Mucosa of gallbladder (tissue), 1 donor: ENCODE measurements at places on chromosomes 1 and 21.

DNA sequence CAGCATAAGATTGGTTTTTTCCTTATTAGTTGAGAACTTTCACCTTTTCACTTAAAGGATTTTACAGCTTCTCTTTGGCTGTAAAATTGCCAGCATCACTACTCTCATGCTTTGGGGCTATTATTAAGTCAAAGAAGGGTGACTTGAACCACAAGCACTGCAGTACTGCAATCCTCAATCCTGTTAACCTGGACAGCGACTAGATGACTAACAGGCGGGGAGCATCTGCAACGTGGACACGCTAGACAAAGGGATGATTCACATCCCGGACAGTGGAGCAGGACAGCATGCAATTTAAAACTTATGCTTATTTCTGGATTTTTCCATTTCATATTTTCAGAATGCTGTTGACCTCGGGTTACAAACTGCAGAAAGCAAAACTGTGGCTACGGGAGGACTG lies 8.1 kb downstream of the ARV1 start:
- no peak for DNase-seq

- DNase-seq = no peak
These were observed 42.3 kb upstream of the SLC6A9 start for GRCh38 chr1:44073528-44073927.

DNA sequence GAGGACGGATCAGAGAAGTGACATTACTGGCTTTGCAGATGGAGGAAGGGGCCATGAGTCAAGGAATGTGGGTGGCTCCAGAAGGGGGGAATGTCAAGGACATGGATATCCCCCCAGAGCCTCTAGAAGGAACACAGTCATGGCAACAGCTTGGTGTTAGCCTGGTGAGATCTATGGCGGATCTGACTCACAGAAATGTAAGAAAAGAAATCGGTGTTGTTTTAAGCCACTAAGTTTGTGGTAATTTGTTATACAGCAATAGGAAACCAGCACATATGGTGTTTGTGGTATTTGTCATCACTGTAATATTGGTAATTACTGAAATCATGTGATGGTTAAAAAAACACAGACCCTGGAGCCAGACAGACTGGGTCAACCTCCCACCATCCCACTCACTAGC lies 236.2 kb downstream of the SETD4 start:
- DNase-seq = no peak

DNA sequence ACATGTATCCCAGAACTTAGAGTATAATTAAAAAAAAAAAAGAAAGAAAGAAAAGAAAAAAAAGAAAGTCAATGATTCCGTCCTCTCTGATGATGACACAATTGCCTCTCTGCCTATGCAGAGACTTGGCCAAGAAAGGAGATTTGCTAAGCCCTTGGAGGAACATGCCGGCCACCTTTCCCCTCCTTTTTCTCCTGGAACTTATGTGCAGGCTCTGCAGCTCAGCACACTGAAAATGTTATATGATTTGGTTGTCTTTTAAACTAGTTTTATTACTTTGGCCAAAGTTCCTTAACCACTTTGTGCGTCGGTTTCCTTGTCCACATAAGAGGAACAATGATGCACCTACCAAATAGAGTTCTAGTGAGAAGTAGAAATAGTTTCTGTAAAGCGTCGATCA lies 111.4 kb upstream of the ZNF644 start:
- DNase-seq = no peak

DNA sequence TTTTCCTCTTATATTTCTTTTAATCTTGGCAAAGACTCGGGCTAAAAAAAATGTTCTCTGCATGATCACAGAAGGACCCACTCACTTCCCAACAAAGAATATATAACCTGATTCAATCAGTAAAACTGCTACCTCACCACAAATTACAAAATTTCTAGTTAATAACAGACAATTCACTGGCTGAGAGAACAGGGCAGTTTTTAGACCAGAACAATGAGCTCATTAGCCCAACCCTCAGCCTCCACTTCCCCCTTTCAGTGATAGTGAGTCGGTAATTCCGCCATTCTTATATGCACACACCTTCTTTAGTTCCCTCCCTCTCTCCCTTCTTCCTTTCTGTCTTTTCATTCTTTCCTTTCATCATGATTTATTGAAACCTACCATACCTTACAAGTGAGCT lies 8.9 kb downstream of the SIPA1L2 start:
- no peak for DNase-seq

DNA sequence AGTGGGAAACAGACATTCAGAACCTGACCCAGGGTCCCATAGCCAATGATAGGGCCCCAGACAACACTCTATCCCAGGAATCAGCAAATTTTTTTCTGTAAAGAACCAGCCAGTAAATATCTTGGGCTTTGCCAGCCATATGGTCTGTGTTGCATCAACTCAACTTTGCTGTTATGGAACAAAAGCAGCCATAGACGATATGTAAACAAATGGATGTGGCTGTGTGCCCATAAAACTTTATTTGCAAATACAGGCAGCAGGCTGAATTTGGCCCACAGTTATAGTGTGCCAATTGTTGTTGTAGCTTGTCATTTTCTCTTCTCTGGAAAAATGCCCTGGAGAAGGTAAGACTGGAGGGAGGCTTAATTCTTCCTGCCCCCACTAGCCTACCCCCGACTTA lies 431.1 kb upstream of the VAMP3 start:
- no peak for DNase-seq

DNA sequence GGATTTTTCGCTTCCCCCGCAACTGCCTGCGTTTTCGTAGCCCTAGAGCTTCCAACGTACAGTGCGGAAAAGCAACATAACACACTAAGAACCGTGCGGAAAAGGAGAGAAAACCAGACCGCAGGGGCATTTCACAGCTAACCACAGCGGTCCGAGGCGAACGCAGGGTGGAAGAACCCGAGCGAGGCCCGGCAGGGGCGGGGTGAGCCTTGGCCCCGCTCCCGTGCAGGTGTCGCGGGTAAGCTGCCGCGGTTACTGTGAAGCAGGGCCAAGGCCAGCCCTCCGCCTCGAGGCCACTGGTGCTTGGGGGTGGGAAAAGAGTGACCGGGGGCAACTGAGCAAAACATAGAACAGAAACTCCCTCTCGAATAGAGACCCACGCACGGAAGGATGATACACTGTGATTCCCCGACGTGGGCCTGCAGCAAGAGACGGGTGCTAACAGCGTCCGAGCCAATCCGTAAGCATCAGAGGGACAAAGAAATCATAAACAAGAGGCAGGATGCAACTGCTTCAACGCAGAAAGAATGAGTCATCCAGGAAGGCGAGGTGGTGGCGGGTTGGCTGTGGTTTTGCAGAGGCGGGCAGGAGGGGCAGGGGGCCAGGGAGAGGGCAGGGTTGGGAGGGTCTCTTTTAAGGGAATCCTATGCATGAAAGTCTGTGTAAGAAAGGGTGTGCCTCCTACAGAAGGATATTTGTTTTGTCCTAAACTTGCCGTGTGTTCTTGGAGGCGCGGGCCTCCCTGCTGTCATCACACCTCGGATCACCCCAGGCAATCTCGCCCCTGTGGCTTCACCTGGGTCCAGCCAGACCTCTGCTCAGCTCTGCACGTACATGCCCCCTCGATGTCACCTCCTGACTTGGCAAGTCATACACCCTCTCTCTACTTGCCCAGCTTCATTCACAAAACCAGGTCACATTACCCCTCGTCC lies 7.3 kb downstream of the GNG4 start:
- no peak for DNase-seq

- DNase-seq = no peak
These were observed 29.0 kb upstream of the BATF3 start for GRCh38 chr1:212728606-212729005.

DNA sequence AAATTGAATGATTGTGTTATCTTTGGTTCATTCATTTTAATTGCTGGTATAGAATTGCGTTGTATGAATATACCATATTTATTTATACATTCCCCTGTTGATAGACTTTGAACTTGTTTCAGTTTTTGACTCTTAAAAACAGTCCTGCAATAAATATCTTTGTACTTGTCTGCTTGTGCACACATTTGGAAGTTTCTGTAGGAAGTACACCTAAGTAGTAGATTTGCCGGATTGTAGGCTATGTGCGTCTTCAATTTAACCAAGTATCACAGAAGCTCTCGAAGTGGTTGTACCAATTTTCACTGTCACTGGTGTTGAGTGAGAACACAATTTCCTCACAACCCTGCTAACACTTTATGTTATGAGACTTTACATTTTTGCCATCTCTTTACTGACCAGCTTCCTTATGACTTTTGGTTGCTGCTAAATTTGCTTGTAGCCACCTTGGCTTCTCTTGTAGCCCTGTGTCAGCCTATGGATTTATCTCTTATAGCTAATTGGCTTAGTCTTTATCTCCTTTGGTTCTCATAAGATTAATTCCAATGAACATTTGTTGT lies 2.2 kb downstream of the TTC3 start:
- no peak for DNase-seq

DNA sequence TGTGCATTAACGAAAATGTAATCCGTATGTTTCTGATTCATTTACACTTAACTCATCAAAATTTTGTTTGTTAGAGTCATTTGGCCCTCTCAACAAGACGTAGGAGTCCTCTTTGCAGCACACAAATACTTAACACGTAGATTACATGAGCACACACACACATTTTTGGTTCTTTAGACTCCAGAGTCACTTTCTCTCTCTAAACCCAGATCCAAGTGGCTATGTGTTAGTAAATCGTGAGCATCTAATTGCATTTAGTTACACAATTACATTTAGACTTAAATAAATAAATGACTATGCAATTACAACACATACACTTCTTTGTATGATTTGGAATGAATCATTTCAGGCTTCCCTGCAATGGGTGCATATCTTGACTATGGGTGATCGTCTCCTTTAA lies 109.0 kb upstream of the GREM2 start:
- no peak for DNase-seq

DNA sequence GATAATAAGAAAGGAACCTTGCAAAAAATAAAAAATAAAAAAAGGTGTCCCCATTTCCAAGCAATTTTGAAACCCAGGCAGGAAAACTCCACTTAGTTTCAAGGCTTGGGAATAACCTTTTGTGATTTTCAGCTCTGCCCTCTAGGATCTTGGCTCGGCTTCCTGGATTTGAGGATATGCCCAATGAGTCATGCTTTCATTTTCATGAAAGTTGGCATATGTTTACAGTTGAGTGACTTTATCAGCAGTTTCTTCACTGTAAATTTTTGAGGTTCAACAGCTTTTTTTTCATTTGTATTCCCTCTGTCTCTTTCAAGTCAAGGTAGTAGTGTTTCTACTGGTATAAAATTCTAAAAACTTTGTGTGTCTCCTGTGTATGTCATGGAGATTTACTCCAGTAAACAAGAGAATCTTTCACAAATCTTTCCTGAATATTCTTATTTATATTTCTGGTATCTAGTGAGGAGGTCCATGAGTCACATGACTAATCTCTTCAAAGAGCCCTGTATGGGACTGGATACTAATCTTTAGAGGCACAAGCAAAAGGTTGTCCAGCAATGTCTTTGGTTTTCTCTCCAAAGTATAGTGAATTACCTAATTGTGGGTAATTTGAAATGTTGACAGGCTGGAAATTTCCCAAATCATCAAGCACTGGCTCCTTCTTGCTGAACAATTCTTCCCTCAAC lies 335.3 kb downstream of the BRINP2 start:
- DNase-seq = no peak

DNA sequence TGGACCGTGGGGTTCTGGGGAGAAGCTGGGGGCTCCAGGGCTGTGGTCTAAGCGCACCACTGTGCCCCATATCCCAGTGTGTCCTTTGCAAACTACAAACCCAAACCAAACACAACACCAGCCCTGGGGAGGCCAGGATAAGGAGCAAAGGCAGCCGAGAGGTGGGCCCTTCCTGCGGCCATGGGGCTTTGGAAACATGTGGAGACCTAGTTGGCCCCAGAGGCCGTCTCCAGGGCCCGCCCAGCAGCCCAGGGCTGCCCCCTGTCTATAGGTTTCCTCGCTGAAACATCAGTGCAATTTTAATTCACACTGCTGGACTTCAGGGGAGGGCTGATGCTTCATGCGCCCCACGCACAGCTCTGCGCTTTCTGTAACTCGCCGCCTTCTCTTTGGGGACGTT lies 61.3 kb downstream of the PRDM16 start:
- no peak for DNase-seq

DNA sequence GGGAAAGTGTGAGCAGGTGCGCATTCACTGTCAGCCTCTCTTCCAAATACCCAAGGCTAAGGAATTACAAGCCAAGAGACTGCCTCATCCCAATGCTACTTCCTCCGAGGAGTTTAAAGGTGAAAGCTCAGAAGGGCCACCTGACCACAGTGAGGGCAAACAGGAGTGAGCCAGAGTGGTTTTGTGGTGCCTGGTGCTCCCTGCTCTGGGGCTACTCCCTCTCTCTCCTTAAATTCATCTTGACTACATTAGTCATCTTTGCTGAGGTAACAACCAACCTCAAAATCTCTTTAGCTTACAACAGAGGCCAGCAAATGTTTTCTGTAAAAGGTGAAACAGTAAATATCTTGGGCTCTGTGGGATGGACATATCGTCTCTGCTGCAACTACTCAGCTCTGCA lies 14.2 kb upstream of the ZBTB8A start:
- DNase-seq = no peak

- no peak for DNase-seq
These were observed 166.9 kb downstream of the HLX start for GRCh38 chr1:221045842-221046831.

- no peak for DNase-seq
These were observed 67.9 kb downstream of the TBX15 start for GRCh38 chr1:118920124-118920717.

GRCh38 chr1:7680955-7681268 lies 90.2 kb upstream of the VAMP3 start:
- DNase-seq = no peak

- no peak for DNase-seq
These were observed 534.9 kb upstream of the USP24 start for GRCh38 chr1:55749975-55750627.

DNA sequence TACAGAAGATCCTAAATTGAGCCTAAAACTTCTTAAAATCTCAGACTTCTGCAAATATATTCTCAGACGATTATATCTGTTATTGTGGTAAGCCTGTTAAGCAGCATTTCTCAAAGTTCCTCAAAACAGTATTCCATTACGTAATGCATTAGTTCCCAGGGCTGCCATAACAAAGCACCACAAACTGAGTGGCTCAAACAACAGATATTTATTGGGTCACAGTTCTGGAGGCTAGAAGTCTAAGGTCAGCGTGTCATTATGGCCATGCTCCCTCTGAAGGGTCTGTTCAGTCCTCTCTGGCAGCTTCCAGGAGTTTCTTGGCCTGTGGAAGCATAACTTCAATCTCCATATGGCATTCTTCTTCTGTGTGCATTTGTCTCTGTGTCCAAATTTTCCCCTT lies 103.5 kb upstream of the ST6GALNAC5 start:
- no peak for DNase-seq

DNA sequence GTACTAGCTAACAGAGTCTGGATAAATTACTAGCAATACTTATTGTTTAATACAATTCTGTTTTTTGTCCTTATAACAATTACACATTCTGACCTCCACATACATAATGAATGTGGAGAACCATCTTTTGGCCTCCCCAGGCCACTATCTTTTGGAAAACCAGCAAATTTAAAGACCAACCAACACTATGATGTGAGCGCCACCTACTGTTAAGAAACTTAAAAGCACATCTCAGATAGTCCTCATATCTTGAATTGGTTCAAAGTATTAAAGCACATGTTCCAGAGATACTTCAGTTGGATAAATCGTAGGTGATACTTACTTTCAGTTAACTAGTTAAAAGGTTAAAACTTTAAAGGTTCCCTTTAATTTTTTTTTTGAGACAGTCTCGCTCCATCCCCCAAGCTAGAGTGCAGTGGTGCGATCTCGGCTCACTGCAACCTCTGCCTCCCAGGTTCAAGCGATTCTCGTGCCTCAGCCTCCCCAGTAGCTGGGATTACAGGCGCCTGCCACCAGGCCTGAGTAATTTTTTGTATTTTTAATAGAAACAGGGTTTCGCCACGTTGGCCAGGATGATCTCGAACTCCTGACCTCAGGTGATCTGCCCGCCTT lies 29.3 kb upstream of the USP1 start:
- DNase-seq = peak; percentile 19
